ENCODE measurements at places on chromosomes 16 and 17.
A peak's percentile ranks its signal among the peaks of the same experiment; 100 is the strongest.

GRCh38 chr16:11190588-11191560 lies 65.1 kb downstream of the SOCS1 start:
- peak; percentile 89 for DNase-seq

DNA sequence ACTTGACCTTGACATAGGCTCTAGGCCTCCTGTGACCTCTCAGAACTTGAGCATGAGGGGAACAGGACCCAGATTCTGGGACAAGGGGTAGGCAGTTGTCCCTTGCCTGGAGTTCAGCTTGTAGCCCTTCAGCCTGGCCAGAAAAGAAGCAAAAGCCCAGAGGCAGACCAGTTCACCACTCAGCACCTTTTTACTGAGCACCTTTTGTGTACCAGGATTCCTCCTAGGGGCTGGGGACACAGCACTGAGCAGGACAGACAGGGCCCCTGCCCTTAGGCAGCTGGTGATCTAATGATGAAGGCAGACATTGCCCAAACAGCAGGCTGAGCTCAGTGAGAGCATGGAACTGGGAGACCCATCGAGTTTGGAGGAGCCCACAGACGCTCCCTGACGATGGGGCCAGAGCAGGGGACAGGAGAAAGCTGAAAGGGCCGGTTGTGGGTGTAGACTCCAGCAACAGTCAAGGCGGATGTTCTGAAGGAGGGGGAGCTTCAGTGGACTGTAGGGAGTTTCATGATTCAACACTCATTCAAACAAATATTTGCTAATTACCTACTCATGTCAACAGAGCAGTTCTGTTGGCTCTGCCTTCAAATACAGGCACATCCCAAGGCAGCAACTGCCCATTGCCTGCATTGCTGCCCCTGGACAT lies 32.0 kb downstream of the SBK1 start:
- no peak for DNase-seq

- no peak for DNase-seq
These were observed 491 bp downstream of the TRAP1 start for GRCh38 chr16:3716831-3717234.

DNA sequence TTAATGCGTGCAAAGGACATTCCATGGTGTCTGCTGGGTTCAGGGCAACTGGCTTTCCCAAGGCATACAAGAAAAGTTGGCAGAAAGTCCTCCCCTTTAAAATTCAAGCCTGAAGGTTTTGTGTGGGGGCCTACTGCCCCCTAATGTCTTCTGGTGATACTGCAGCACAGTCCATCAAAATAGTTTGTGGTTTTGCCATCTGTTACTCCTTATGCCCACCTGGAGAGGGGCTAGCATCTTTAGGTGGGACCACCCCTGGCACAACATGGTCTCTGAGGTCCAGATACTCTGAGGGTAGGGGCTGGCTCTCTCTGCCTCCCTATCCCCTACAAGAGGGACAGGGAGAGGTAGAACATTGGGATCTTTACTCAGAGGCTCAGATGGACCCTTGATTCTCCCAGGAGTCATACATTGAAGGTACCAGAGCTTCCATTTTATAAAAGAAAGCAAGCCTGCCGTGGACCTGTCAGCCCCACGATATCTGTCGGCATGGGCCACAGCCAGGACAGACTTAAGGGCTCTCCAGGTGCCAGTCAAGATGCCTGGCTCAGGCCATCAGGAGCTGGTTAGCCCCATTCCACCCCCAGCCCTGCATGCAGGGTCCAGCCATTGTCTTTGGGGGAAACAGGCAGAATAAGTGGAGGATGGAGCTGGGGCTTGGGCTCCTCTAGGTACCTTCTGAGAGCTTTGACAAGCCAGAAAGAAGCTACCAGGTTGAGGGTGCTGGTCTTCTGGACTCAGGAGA lies 6.3 kb downstream of the ESRP2 start:
- peak; percentile 60 for DNase-seq

GRCh38 chr17:41684035-41684434 lies 4.7 kb upstream of the EIF1 start:
- DNase-seq: no peak

- DNase-seq: no peak
These were observed 32.0 kb upstream of the AQP8 start for GRCh38 chr16:25184771-25185170.

- DNase-seq: peak; percentile 66
These were observed 37.0 kb downstream of the FBXL20 start for GRCh38 chr17:39364236-39365025.

- DNase-seq: no peak
These were observed 64.0 kb upstream of the DNAH17 start for GRCh38 chr17:78641243-78641642.

DNA sequence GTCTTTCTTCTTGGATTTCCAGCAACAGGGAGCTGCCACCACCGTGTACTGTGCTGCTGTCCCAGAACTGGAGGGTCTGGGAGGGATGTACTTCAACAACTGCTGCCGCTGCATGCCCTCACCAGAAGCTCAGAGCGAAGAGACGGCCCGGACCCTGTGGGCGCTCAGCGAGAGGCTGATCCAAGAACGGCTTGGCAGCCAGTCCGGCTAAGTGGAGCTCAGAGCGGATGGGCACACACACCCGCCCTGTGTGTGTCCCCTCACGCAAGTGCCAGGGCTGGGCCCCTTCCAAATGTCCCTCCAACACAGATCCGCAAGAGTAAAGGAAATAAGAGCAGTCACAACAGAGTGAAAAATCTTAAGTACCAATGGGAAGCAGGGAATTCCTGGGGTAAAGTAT lies 389.0 kb downstream of the MAF start:
- DNase-seq: no peak

Data from suppressor macrophage treated with lipopolysaccharide for 4 hours (primary cell).